ENCODE measurements at places on chromosomes 6 and 20. TPM values are rescaled to one million over a fixed set of nuclear protein-coding genes. Genes with fewer than 3 reads are reported as not detected.

The WFDC9 gene
- not detected for total RNA-seq

The TUBB1 gene
- total RNA-seq = 0.02 TPM

The ZNF334 gene
- total RNA-seq = not detected

The CAGE1 gene
- total RNA-seq = not detected

The EPPIN gene
- total RNA-seq = not detected

The TGM2 gene
- 542 TPM for total RNA-seq

The SRSF12 gene
- 1.6 TPM for total RNA-seq

The HLA-DMA gene
- total RNA-seq = 3.3 TPM

The CSNK2B gene
- total RNA-seq = 174 TPM

The TMEM244 gene
- total RNA-seq = not detected

The UNC5CL gene
- 0.76 TPM for total RNA-seq

The PRKN gene
- not detected for total RNA-seq

The DEFB121 gene
- not detected for total RNA-seq

The NR2E1 gene
- not detected for total RNA-seq

The GTSF1L gene
- not detected for total RNA-seq

The SLC52A3 gene
- total RNA-seq = 0.52 TPM

The CAP2 gene
- 10.5 TPM for total RNA-seq

The PKIB gene
- total RNA-seq = 0.71 TPM

The SLC22A23 gene
- 8.9 TPM for total RNA-seq

The SLC22A3 gene
- total RNA-seq = 47.2 TPM

The VGLL2 gene
- total RNA-seq = not detected

The GFOD1 gene
- 1.6 TPM for total RNA-seq

The FANCE gene
- 3.4 TPM for total RNA-seq

The SNX9 gene
- total RNA-seq = 26.8 TPM

The MTFR2 gene
- 12.0 TPM for total RNA-seq

The MCCD1 gene
- not detected for total RNA-seq

The HAO1 gene
- not detected for total RNA-seq

The BTBD3 gene
- 11.9 TPM for total RNA-seq

The RRAGD gene
- total RNA-seq = 4.8 TPM

The WFDC12 gene
- not detected for total RNA-seq

The PPP1R16B gene
- total RNA-seq = 0.08 TPM

The CGAS gene
- 4.4 TPM for total RNA-seq

The ZC2HC1B gene
- not detected for total RNA-seq
